ENCODE measurements at places on chromosomes 4 and X. TPM values are rescaled to one million over a fixed set of nuclear protein-coding genes. Genes with fewer than 3 reads are reported as not detected.

The H2BW2 gene
- total RNA-seq = not detected

The PRKG2 gene
- 0.27 TPM for total RNA-seq

- no peak overlapping the region for H3K27ac ChIP-seq
- no peaks in the 10 kb centered on the region for H3K4me1 ChIP-seq
- H3K4me3 ChIP-seq = no peak overlapping the region
- no peaks in the 10 kb centered on the region for H3K36me3 ChIP-seq
These were observed 3.0 kb upstream of the ATP1B4 start for GRCh38 chrX:120358737-120359456.

- H3K4me3 ChIP-seq = no peak overlapping the region
- H3K36me3 ChIP-seq = no peaks in the 10 kb centered on the region
- H3K27ac ChIP-seq = no peak overlapping the region
- DNase-seq = no peak
- no peaks in the 10 kb centered on the region for H3K27me3 ChIP-seq
- no peaks in the 10 kb centered on the region for H3K4me1 ChIP-seq
These were observed 584.2 kb upstream of the FTHL17 start for GRCh38 chrX:31656013-31656412.
